ENCODE measurements at places on chromosomes 11 and 22.

- DNase-seq: no peak
These were observed 229.1 kb upstream of the ZBED5 start for GRCh38 chr11:11086979-11087378.

- DNase-seq: no peak
These were observed 88.8 kb upstream of the XKR3 start for GRCh38 chr22:16914006-16914405.

DNA sequence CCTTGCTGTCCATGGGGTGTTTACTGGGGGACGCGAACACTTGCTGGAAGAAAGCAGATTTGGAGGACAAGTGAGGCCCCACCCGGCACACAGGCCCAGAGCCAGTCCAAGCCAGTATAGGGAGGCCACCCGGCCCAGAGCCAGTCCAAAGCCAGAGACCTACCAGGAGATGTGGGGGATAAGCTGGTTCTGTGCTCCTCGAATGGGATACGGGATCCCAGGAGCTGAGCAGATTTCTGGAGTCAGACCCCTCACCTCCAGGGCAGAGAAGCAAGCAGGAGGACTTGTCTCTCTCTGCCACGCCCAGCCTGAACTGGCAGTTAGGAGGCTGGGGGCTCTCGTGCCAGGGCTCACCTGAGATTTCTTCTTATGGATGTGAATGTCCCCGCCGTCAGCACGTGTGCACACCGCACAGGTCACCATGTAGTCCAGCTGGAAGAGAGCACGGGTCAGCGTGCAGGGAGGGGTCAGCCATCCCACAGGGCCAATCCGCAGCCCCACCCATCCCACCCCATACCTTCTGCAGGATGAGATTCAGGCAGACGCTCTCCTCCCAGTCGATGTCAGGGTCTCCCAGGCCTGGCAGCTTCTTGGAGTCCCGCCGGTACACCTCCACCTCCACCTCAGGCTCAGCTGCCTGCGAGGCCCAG, 35.3 kb downstream of the KIAA0930 start:
- DNase-seq: no peak

- no peak for DNase-seq
These were observed 1862.9 kb upstream of the RAG2 start for GRCh38 chr11:38460896-38461295.

GRCh38 chr11:74615988-74616387, 23.6 kb downstream of the POLD3 start:
- DNase-seq: no peak

- DNase-seq: no peak
These were observed 2.1 kb upstream of the PHLDB1 start for GRCh38 chr11:118605116-118605867.

GRCh38 chr11:28342716-28343115, 234.5 kb downstream of the METTL15 start:
- DNase-seq: no peak

DNA sequence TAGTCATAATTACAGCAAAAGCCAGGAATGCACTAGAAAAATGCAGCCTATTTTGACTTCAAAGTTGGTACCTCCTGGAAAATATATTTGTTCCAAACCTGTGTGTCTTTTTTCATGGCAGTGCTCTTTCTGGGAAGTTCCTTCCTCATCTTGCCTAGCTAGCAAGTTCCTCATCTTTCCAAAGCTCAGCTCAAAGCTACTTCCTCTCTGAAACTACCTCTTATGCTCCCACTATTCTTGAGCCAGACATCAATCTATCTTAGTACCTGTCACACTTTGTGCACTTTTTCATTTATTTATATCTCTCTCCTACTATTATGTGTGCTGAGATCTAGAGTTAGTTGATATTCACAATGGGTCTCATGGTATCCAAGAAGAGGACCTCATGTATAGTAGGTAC, 191.6 kb upstream of the CCDC90B start:
- DNase-seq: no peak

DNA sequence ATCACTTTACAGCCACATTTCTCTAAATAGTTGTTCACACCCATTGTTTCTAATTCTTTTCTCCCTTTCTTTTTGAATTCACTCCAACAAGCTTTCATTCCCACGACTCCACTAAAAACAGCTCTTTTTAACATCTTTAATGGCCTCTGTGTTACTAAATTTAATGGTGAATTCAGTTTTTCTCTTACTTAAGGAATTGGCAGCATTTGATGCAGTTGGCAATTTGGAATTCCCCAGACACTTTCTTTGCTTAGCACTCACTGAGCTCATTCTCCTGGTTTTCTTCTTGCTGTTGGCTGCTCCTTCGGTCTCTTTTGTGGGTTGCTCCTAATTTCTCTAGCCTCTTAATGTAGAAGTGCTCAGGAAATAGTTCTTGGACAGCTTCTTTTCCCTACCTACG, 40.5 kb upstream of the OR9Q1 start:
- no peak for DNase-seq

DNA sequence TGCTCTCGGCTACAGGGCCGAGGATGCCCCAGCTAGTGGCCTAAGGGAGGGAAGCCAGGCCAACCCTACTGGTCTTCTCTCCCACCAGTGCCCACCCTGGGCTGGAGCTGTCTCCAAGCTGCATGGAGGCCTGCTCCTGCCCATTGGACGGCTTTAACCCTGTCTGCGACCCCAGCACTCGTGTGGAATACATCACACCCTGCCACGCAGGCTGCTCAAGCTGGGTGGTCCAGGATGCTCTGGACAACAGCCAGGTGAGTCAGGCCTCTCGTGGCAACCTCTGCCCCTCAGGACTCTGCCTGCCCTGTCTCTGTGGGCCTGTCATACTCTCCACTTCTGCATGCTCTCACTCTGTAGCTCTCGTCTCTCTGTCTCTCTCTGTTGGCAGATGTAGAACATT, 44.1 kb upstream of the TPBGL start:
- no peak for DNase-seq

- no peak for DNase-seq
These were observed 13.1 kb downstream of the PPP6R3 start for GRCh38 chr11:68473693-68474092.

- DNase-seq: no peak
These were observed 8.9 kb upstream of the ETS1 start for GRCh38 chr11:128596250-128596649.

GRCh38 chr11:61367406-61367805, 5.2 kb downstream of the TMEM138 start:
- no peak for DNase-seq

DNA sequence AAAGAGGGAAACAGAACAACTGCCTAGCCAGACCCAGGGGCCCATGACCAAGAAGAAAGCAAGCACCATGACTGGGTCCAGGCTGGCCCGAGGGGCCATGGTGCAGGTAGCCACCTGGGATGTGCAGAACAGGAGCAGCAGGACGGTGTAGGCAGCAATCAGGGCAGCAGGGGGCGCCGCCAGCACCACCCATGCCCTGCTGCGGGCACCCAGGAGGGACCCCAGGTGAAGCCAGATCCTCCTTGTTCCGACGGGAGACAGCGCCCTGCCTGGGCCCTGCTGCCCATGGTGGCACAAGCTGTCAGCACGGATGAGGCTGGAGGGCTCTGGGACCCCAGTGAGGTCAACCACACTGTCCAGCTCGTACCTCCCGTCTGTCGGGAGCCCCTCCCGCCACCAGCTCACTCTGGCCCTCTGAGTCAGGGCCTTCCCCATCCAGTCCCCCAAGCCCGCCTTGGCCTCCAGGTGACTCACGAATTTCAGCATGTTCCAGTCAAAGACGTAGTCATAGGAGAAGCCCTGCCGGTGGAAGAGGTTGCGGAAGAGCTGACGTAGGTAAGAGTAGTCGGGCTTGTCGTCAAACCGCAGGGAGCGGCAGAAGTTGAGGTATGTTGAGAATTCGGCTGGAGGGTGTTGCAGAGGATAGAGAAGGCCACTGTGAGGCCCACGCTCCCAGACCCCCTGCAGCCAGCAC, 18.8 kb downstream of the CSNK1E start:
- peak; percentile 23 for DNase-seq

GRCh38 chr11:66339162-66339675, 3.0 kb upstream of the RIN1 start:
- DNase-seq: no peak

- no peak for DNase-seq
These were observed 250.7 kb downstream of the FAT3 start for GRCh38 chr11:92475316-92475715.

- DNase-seq: no peak
These were observed 13.5 kb upstream of the APOBEC3A start for GRCh38 chr22:38943882-38944281.

DNA sequence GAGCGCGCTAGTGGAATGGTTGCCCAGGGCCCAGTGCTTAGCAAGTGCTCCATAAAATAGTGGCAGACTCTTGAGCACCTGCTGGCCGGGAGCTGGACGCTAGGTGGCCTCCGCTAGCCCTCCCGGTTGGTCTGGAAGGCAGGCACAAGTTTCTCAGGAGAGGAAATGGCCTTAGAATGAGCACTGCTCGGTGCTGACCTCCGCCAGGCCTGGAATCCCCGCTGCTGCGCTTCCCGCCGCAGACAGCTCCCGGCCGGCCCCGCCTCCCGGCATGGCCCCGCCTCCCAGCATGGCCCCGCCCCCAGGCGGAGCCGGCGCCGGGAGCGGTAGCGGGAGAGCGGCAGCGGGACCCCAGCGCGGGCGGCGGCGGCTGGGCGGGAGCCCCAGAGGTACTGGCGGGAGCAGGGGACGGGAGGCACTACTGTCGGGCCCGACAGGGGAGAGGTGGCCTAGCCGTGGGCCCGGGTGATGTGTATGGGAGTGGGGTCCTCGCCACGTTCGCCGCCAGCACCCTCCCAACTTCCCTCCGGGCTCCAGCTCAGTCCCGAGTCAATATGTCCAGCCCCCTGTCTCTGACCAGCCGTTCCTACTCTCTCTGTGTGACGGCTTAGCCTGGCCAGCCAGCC, at the start of gene SIPA1:
Gene SIPA1, plus strand, starts transcription at position 308 of the 626 bp plus-strand sequence. CDS start 2,821 bp downstream, outside the sequence.
- peak; percentile 52 for DNase-seq

DNA sequence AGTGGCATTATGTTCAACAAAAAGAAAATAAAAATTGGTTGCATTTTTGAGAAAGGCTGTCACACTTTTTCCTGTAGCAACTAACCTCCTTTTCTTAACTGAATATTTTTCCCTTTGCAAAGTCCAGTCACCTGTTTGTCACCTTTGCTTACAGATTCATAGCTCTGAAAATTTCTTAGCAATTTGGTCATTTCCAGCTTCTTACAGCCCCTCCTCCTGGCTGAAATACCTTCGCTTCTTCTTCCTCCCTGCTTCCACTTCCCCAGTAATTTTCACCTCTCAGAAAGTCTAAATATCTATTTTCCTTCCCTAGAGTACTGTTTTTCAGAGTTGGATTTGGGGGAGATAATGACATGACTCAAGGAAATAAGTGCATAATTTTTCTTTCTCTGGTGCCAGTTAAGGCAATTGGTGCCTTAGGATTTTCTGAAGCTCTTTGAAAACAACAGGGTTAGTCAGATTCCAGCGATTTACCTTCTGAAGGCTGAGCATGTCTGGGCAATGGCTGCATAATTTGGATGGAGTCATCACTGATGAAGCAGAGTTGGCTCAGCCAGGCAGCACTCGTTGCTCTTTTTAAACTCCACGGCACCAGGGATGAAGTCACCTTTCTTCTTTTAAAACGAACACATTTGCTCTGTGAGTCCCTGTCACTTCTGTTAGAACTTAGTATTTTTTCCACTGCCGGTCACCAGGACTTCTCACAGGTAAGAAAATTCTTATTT, 62.1 kb upstream of the AMOTL1 start:
- no peak for DNase-seq

DNA sequence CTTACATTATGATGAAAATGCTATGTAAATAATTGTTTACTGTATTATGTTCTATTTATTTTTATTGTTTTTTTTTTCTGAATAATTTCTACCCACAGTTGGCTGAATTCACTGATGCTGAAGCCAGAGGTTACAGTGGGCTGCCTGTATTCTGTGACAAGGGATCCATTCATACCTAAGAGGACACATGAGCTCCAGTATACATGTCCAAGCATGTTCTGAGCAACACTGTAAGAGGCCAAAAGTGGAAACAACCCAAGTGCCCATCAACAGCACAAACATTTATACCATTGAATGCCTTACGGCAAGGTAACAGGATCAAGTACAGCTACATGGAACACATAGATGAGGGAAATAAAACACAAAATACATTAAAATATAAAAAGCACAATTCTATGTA, 1.4 kb upstream of the SRSF8 start:
- no peak for DNase-seq
